GM03348 (cell line): ENCODE measurements at places on chromosomes 4 and X.

DNA sequence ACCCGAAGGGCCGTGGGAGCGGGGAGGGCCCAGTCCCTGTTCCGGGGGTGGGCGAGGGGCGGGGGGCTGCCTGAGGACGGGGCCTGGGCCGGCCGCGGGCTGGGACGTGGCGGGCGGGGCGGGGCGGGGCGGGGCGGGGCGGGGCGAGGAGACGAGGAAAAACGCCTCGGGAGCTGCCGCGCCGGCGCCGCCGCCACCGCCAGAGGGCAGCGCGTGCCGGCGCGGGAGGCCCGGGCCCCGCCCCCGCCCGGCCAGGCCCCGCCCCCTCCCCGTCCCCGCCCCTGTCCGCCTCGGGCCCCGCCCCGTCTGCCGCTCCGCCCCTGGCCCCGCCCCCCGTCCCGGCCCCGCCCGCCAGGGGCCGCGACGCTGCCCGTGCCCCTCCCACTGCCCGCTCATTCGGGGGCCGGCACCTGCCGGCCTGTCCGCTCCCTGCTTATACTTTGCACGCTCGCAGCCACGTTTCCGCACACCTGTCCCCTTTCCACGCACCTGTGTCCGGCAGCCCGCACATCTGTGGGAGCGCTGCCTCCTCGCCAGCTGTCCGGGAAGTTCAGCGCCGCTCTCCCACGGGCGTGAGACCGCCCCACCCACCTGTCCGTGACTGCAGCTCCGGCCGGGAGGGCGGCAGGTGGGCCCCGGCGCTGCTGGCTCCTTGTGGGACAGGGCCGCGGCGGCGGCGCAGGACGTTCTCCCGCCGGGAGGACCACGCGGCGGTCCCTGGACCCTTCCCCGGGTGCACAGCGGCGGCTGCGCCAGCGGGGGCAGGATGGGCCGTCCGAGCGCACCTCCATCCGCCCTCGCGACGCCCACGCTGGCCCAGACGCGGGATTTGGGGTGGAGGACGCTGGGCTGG, 1.7 kb upstream of the FGFRL1 start:
- peak; percentile 97 for DNase-seq

- peak; percentile 76 for DNase-seq
These were observed 98.4 kb upstream of the TENM3 start for GRCh38 chr4:182144626-182145333.

DNA sequence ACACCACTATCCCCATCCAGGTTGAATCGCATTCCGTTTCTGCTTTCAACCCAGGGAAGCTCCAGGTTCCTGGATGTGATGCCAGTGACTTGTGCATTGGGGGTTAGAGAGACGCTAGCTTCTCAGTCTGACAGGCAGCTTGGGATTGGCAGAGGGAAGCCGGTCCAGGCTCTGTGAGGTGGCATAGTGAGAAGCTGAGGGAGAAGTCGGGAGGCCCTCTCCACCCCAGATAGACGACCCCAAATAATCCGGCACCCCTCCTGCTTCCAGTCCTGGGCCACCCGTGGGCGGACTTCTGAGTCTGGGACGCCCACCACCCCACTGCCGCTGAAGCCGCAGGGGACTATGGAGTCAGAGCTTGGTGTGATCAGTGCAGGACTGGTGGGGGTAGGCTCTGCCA, 7.4 kb downstream of the MAGEA4 start:
- no peak for DNase-seq

DNA sequence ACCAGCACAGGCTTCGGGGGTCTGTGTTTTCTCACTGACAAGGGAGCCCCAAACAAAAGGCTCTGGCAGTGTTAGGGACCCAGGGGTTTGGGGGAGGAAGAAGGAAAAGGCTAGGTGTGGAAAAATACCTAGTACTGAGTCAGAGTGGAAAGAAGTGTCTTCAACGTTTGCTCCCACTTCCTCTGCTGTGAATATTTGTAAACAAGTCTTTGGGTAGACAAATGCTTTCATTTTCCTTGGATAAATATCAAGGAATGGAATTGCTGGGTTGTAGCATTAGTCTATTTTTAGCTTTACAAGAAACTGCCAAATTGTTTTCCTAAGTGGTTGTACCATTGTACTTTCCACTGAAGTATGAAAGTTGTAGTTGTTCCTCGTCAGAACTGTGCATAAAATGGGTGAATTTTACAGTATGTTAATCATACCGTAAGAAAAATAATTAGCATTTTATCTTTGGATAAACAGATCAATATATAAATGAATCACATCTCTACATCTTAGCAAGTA, 17.4 kb downstream of the COL4A5 start:
- DNase-seq = no peak

DNA sequence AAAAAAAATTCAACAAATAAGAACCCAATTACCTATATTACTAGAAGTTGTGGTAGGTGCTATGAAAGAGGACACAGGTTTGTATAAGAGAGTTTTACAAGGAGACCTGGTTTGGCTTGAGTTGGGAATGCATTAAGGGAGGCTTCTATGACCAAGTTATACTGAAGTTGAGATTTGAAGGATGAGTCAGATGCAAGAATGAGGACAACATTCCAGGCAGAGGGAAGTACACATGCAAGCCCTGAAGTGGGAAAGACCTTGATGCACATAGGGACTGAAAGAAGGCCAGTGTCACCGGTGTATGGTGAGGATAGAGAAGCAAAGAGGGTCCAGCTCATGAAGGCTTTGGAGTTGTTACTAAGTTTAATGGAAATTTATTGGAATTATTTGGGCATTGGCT, 52.2 kb downstream of the ANK2 start:
- DNase-seq = peak; percentile 44

DNA sequence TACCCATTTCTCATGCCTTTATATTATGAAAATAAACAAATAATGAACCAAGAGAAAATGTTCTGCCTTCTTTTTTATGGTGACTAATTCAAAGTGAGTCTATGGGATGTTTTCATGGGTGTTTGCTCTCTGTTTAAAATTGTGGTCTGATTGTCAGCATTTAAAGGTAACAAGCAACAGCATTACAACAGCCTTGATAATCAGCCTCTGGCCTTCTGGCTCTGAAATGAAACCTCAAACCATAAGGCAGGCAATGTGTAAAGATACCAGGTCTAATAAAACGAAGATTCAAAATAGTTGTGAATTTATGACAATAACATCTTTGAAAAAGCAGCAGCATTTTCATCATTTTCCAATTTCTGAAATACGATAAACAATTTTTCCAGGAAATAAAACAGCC, 63.7 kb downstream of the FAM13A start:
- DNase-seq = no peak

DNA sequence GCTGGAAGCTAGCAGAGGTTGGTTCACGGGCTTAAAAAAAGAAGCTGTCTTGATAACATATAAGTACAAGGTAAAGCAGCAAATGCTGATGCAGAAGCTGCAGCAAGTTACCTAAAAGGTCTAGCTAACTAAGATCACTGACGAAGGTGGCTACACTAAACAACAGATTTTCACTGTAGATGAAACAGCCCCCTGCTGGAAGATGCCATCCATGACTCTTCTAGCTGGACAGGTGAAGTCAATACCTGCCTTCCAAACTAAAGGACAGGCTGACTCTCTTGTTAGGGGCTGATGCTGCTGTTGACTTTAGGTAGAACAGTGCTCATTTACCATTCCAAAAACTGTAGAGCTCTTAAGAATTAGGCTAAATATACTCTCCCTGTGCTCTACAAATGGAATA, 99.5 kb downstream of the FBXW7 start:
- no peak for DNase-seq
